IMR-90 (cell line): ENCODE measurements at places on chromosomes 1 and 21.

DNA sequence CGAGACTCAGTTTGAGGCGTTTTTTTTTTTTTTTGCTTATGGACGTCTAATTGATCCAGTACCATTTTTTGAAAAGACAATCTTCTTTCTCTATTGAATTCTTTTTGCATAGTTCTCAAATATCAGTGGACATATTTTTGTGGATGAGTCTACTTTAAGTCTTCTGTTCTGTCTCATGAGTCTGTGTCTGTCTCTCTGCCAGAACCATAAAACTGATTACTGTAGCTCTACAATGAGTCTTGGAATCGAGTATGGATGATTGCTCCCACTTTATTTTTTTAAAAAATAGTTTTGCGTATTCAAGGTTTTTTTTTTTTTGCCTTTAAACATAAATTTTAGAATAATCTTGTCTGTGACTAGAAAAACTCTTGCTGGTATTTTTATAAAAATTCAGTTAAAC is 323.5 kb downstream of the ZNF326 start:
- DNase-seq = no peak

DNA sequence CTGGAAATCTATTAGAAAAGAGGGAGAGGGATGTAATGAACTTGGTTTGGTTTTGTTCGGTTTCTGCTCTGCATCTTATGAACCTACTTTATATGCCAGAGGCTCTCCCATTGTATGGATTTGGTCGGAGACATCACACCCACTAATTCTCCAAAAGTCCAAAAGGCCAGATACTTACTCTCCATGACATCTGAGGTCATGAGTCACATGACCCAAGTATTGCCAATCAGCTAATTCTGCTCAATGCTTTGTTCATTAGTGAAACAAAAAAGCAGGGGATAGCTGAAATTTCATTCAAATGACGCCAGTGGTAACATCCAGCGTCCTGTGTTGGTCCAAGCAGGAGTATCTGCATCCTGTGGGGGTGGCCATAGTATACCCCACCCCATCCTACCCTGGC is 173.6 kb downstream of the TRIM33 start:
- DNase-seq = no peak

- DNase-seq = no peak
Observed at GRCh38 chr1:40595623-40596022, 64.2 kb downstream of the ZNF684 start.

GRCh38 chr1:239682046-239682445 is 295.7 kb downstream of the CHRM3 start:
- DNase-seq = no peak
